ENCODE measurements at places on chromosomes 12 and 14.
A peak's percentile ranks its signal among the peaks of the same experiment; 100 is the strongest.

GRCh38 chr12:7369274-7369729 is 65.4 kb downstream of the ACSM4 start:
- peak; percentile 87 for DNase-seq

- DNase-seq: no peak
These were observed 69.0 kb upstream of the CAPRIN2 start for GRCh38 chr12:30823764-30824163.

DNA sequence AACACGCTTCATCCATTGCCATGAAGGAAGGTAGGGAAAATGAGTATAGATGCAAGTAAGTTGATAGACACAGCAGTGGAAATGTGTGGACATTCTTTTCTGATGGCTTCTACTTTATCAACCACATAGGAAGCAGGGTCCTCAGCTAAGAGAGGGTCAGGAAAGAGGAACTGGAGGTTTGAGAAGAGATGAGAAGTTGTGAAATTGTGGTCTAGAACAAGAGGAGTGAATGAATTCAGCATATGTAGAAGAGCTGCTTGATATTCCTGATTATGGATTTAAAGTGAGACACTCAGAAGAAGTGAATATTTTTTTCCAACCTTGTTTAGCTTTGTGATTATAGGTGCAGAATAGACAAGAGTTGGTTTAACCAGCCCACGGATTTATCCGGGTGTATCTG is 128.5 kb downstream of the SLC15A5 start:
- DNase-seq: peak; percentile 86

GRCh38 chr14:43184540-43184939 is 1322.5 kb downstream of the FSCB start:
- DNase-seq: no peak

DNA sequence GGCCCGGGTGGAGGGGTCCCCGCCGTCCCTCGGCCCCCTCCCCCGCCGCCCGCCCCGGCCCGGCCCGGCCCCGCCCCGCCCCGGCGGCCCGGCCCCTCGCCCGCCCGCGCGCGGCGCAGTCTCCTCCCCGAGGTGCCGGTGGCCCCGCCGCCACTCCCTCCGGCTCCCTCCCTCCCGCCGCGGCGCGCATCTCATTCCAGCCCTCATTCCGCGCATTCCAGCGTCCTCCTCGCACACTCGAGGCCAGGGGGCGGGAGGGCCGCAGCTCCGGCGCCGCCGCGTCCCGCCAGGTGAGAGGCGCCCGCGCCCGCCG is at the start of gene TEAD4:
TEAD4 (plus strand) TSS at position 206 of the 313 bp plus-strand sequence.
- DNase-seq: no peak

DNA sequence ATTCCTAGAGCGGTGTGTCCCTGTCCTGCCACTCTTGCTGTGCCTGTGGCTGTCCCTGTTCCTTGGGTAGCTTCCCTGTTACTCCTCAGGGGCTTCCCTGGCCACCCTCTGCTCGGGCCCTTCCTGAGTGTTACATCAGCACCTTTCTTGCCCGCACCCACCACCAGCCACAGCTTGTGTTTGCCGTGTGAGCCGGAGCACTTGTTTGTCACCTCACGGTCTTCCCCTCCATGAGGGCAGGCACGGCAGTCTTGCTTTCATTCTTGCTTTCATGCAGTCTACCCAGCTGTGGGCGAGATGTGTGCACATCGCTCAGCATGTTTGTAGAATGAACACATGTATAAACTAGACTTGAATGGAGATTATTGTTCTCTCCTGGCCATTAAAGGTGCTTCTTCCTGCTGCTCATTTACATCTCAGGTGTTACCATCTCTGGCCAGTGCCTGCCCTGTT is 42.0 kb downstream of the TRAF3 start:
- no peak for DNase-seq

- DNase-seq: no peak
These were observed 460.2 kb downstream of the RAD51B start for GRCh38 chr14:68279777-68280233.

- no peak for DNase-seq
These were observed 71.0 kb downstream of the SLC38A1 start for GRCh38 chr12:46197883-46198282.

GRCh38 chr14:38774162-38774561 is 328.9 kb downstream of the SEC23A start:
- no peak for DNase-seq

DNA sequence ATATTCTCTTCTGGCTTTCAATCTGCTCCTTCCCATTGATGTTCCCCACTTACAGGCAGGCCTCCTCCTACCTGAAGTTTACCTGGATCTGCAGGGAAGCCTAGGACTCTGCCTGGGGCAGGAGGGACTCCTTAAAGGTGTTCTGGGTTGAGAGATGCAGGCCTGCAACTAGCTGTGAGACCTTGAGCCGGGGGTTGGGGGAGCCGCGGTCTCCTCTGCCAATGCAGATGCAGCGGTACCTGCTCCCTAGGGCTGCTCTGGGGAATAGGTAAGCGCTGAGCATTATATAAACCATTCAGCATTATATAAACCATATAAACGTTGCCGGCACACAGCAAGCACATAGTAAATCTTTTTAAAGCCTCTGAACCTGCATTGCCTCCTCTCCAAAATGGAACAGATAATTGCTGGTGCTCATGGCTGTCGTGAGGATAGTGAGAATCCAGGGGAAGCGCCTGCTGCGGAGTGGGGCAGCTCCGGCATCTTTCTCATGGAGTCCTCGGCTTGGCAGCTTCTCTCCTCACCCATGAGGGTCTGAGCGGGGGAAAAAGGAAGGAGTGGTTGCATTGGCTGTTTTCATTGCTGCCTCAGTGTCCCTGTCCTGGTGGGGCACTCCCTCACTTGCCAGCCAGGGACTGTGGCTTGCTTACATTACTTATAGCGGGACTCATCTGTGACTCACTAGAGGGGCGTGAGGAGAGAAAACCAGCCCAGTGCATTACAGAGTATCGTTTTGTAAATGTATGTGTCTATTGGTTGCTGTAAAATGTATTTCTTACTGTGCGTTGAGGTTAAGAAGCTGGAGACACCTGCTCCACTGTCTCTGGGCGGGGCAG is 12.5 kb upstream of the KRT80 start:
- no peak for DNase-seq

GRCh38 chr12:58030566-58031279 is 89.4 kb downstream of the ATP23 start:
- DNase-seq: no peak

DNA sequence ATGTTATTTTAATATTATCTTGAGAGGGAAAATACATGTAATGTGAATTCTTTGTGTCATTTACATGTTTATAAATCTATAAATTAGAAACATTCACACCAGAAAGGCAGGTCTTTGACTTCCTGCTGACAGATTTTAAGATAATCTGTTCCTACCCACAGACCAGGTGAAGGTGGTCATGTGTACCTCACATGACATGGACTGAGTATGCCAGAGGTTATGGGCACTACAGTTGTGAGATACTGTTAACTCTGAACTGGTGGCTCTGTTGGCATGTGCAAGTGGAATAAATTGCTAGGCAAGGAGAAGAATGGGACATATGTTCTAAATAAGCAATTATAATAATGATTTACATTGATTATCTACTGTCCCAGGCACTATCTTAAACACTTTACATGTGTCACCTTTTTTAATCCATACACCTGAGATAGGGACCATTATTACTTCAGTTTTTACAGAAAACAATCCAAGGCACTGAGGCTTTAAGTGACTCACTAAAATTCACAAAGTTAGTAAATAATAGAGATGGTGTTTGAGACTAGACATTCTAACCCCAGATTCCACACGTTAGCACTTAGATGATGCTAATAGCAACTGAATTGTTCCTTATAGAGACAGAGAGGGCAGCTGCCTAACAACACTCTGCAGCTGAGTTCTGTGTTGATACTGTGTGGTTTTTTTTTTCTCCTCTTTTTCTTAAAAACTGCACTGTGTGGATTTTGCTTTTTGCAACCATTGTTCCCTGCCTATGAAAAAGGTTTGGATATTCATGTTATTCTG is 23.8 kb downstream of the SLC16A7 start:
- no peak for DNase-seq

GRCh38 chr12:46944771-46945170 is 119.0 kb upstream of the SLC38A4 start:
- no peak for DNase-seq

DNA sequence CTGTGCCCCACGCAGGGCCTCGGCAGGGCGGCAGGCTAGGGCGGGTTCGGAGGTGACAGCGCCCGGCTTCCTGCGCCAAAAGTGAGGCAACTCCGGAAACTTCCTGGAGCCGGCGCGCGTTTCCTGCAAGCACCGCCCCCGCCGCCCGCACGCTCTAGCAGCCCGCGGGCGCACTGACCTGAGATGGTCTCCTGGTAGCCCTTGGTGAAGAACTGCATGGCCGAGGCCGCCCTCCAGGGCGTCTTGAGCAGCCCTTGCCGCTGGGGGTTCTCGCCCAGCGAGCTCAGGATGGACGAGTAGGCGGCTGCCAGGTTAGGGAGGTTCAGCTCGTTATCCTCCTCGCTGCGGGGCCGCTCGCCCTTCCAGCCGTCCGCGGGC is 494 bp downstream of the GCH1 start:
- peak; percentile 68 for DNase-seq

DNA sequence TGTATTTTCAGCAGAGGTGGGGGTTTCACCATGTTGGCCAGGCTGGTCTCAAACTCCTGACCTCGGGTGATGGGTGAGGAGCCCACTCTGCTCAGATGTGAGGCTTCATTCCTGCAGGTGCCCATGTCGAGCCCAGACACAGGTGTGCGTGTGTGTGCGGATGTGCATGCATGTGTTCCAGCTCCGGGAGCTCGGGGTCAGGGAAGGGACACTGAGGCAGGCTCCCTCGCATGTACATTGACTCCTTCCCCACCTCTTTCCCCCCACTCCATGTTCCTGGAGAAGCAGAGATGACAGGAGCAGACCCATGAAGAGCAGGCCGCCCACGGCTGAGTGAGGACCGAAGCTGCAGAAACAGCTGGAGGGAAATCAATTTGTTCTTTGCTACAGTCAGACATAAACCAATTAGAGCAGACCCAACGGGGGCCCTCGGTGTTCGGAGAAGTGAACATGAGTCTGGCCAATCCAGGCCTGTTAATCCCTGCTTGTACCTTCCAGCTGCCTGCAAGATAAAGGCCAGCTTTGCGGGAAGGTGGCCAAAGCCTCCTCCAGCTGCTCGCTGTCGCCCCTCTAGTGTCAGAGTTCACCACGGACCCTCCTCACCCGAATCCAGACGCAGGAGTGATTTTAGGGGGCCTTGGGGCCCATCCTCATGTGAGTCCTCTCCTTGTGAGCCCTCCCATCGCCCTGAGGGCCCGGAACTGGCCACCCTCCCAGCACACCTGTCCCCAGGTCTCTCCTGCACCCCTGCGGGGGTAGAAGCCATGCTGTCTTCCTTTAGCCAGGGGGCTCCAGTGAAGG is 321.0 kb upstream of the RTL1 start:
- no peak for DNase-seq

DNA sequence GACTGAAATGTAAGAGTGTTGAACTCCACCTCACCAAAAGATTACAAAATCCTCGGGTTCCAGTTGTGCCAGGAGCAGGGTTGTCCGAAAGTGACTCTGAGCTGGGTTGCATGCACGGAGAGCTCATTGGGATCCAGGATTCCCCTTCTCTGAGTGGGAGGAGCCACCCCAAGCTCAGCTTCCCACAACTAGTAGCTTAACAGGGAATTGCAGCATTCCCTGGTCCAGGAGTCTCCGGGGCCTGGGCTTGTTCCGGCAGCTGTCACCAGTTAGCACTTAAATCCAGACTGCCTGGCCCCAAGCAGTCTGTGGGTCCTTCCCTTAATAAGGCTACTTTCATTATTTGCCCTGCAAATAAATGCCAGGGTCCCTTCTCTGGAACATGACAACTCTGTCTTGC is 50.1 kb downstream of the CD9 start:
- no peak for DNase-seq

DNA sequence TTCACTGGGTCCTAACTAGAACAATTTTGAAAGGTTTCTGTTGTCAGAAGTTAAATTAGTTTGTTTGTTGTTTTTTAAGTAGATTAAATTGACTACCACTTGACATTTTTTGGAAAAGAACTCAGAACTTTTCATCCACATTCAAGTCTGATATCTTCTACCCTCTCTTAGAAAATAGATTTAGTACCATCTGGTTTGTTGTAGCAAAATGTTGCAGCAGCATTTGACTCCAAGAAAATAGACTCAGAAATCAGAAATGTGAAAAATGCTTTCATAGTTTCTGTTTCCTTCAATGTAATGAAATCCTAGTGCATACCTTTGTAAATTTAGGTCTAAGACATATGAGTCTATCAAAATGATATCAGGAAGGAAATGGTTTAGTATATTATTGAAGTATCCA is 256.3 kb upstream of the CLEC14A start:
- DNase-seq: no peak

GRCh38 chr14:68924186-68925158 is 54.6 kb downstream of the ACTN1 start:
- DNase-seq: no peak

- no peak for DNase-seq
These were observed 216.5 kb upstream of the BTG1 start for GRCh38 chr12:92362126-92362525.

GRCh38 chr12:122518908-122519307 is 7.8 kb downstream of the RSRC2 start:
- DNase-seq: no peak

GRCh38 chr14:24851406-24851805 is 198.5 kb downstream of the STXBP6 start:
- DNase-seq: no peak

- DNase-seq: no peak
These were observed 472.9 kb downstream of the NELL2 start for GRCh38 chr12:44403185-44403584.

DNA sequence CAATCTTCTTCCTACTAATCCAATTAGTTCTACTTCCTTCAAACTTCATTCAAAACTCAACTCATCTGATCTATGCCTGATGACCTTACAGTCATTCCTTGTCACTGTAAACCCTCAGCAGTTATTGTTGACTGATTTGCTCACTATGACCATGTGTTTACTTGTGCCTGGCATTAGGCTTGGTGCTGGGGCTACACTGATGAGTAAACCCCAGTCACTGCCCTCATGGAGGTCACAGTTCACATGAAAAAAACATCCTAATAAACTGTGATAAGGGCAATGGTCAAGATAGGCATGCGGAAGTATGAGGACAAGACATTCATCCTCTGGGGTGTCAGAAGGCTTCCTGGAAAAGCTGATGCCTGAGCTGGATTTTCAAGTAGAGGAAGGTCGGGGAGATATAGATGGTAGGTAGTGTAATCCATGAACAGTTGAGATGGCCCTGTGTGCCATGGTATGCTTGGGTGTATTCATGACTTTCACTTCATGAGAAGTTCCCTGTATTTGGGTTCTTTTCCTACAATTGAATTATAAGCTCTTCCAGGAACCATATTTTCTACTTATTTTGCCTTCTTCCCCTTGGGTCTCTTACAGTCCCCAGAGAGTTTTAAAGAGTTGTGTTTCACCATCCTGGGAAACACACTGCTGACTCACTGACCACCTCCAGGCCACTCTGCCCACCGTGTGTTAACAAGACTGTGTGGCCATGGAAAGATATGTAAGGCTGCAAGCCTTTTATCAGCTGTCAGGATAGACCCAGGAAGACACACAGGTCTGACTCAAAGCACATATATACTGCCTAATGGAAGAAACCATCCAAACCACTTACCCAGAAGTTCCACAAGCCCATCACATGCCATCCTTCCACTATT is 38.7 kb upstream of the DUSP6 start:
- DNase-seq: no peak
